ENCODE measurements at places on chromosomes 1 and 21.

DNA sequence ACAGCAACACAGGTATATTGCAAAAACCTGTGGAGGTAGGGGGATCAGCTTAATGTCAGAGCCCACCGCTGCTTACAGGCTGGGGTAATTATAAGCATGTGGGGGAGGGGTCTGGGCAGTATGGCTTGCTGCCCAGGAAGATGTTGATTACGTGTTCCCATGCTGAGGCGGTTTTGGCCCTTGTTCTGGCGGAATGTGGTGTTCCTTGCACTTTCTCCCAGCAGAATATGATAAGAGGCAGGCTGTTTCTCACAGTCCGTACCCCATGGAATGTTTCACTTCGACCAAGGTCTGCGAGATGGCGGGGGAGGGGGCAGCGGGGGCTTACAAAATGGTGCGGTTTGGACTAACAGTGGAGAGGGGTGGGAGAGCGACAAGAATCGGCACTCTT is 9.8 kb upstream of the HPCAL4 start:
- DNase-seq, result no peak

- DNase-seq, result no peak
These were observed 33.2 kb downstream of the OTUD7B start for GRCh38 chr1:149977345-149977744.

- no peak for DNase-seq
These were observed 38.6 kb downstream of the FAM78B start for GRCh38 chr1:166128195-166128594.

DNA sequence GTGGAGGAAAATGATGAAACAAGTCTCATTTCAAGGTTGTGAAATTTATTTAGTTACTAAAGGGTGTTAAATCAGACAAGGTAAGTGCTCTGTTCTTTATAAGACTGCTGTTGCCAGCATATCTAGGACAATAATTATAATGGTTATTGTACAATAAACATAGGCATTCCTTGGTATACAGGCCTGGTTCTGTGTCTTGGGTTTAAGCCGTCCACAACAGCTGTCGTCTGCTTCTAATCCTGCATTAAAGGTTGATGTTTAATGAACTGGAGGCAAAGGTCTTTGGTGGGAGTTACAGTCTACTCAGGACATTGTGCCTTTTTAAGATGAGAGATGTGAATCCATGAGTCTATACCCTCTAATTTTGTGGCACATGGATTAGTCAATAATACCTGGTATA is 23.4 kb upstream of the FMO4 start:
- no peak for DNase-seq

DNA sequence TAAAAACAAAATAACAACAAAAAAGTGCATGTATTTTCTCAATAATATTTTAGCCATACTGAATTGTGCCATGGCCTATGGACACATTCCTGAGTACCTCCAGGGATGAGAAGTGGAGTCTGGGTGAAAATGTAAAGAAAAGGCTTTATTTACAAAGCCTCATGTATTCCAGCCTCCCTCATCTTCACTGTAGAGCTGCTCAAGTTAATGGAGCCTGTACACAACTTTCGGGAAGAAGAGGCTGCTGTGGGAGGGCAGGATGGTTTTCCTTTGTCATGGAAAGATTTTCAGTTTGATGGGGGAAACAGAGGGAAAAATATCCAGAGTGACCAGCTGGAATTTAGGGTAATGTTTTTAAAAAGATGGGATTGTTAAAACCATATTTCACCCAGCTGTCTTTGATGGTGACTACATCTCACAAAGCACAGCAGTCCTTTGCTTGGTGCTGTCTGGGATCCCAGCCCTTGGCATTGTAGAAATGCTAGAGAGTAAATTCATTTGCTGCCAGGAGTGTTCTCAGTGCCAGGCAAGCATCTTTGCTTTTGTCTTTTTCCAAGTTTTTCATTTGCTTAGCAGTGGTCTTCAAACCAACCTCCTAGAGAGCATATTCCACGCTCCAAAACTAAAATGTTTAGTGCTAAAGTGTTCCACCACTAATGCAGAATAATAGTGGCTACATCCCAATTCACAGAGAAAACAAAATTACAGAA is 54.9 kb downstream of the DPT start:
- no peak for DNase-seq

DNA sequence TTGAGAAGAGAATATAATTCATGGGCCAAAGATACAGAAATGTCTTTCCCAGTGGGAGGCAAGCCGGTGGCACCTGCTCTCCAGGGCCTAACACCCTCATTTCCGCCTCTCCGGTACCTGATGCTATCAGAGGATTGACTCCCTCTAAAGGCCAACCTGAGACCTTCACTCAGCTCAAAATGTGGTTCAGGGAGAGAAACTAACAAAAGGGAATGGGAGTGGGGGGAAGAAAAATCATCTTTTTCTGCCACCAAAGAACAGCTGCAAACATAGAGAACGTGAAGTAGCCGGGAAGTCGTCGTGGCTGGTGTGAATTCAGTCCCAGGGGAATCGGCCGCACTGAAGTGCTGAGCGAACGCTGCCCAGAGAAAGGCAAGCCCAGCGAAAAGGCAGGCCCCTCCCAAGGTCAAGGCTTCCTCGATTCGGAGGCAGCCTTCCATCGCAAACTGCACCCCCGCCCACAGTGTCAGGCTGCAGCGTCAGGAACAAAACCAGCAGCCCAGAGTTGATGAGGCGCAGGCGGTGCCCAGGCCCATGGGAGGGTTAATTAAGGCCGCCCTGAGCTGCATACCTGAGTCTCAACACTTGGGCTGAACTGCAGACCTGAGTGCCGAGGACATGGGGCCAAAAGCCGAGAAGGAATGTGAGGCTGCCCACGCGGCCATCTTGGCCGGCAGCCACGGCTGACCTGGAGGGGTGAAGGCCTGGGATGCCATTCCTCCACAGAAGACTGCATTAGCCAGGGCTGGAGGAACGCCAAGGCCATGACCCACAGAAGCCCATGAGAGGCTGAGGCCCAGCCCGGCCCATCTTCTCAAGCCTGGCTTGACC is 160.2 kb downstream of the PSMG1 start:
- no peak for DNase-seq

GRCh38 chr1:228835911-228836310 is 100.6 kb downstream of the RHOU start:
- no peak for DNase-seq

DNA sequence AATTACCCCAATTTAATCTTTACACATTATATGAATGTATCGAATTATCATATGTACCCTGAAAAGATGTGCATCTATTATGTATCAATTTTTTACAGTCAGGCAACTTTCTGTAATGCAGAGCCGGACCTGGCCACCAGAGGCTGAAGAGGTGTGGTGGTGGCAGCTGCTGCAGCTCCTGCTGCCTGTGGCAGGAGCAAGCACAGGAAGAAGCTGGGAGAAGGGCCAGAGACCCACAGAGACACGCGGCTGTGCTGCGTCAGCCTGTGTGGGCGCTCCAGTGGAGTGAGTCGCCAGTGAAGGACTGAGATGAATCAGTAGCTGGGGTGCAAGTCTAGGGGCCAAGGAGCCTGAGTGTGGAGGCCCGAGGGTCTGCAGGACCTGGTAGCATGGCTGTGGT is 74.3 kb upstream of the COG2 start:
- DNase-seq, result no peak

DNA sequence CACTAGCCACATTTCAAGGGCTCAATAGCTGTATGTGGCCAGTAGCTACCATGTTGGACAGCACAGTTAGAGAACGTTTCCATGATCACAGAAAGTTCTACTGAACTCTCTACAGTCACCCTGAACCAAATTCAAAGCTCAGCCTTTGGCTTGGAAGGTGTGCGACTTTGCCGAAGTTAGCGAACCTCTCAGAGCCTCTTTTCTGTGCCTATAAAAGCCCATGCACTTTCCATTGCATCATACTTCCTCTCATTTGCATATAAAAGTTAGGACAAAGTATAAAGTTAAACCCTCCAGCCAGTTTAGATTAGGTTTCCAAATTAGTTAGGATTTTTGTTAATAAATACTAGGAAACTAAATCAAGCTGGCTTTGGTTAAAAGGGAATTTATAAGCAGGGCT is 4.7 kb upstream of the SLC1A7 start:
- DNase-seq, result no peak
